ENCODE measurements at places on chromosomes 4 and X. TPM values are rescaled to one million over a fixed set of nuclear protein-coding genes. Genes with fewer than 3 reads are reported as not detected.

The ZFP92 gene
- polyA plus RNA-seq = 0.99 TPM

GRCh38 chr4:181202240-181202639 is 1041.0 kb upstream of the TENM3 start:
- no peak for DNase-seq

DNA sequence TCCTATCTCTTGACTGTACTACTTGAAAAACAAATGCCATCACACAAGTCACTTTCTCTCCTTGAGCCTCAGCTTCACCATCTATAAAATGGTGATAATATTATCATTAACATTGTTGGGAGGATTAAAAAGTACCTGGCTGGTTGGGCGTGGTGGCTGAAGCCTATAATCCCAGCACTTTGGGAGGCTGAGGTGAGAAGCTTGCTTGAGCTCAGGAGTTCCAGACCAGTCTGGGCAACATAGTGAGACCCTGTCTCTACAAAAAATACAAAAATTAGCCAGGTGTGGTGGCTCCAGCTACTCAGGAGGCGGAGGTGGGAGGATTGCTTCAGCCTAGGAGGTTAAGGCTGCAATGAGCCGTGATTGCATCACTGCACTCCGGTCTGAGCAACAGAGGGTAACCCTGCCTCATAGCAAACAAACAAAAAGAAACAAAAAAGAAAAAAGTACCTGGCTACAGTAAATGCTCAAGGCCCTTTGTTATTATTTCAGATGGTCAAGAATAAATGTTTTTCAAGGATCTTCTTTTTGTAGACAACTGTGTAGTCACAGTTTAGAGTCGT is 120.3 kb downstream of the CHRNA9 start:
- no peak for DNase-seq

DNA sequence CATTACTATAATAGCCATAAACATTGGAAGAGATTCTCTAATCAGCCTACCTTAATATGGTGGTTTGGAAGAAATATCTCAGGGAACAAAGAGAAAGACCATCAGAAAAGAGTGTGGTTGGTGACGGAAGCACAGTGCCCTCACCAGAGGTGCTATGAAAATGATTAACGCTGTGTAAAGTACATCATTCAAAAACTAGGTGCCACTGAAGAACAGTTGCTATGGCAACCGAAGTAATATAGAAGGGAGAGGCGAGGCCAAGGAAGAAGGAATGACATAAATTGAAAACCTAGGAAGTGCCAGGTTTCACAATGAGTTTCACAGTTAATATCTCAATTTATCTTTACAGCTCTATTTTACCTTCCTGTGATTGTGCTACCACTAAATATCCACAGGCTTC is 57.0 kb upstream of the ARSJ start:
- DNase-seq = no peak

GRCh38 chrX:123424546-123424945 is 240.5 kb downstream of the GRIA3 start:
- DNase-seq = no peak

Data from renal pelvis (tissue), 12 donors.